Activated CD4-positive, alpha-beta T cell treated with anti-CD3 and anti-CD28 coated beads for 36 hours (primary cell): ENCODE measurements at places on chromosomes 4 and X.

GRCh38 chr4:177301126-177301639, 8.5 kb upstream of the NEIL3 start:
- no peak for DNase-seq

DNA sequence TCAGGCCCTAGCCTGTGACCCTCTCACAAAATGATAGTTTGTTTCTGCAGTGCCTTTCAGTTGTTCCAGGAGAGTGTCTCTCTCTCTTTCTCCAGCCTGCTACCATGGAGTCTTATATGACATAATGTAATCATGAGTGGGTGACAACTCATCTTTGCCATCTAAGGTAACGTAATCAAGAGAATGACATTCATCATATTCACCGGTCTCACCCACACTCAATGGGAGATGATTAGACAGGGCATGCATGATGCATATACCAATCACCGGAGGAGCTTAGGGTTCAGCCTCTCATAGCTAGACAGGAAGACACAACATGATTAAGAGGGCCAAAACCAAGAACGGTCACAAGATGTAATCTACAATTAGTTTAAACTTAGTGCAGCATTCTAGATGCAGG, 97.1 kb upstream of the FAM9B start:
- peak; percentile 23 for DNase-seq

- no peak for DNase-seq
These were observed 31.7 kb downstream of the AGA start for GRCh38 chr4:177410566-177410965.

DNA sequence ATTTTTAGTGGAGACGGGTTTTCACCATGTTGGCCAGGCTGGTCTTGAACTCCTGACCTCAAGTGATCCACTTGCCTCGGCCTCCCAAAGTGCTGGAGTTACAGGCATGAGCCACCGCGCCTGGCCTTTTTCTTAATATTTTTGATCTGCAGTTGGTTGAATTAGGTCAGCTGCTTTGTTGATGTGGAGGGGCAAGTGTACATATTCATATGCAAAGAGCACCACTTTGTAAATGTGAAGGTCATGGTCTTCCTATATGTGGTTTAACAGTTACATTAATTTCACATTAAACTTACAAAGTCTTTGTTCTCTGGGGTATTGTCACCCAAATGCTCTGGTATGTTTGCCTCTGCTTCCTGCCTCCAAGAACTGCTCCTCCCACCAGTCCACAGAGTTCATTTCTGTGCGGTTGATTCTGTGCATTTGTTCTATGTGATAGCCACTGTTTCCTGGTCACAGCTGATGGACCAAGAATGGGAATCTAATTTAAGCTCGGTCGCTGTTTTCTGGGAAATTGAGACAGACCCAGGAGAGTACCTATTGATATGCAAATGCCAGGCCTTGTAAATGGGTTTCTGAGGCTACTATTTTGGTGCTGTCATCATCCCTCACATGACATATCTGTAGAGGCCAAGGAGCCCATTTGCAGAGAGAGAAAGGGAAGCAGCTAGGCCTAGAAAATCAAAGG, 26.9 kb upstream of the HPSE start:
- DNase-seq = no peak
